ENCODE measurements at places on chromosomes 7 and 10.

DNA sequence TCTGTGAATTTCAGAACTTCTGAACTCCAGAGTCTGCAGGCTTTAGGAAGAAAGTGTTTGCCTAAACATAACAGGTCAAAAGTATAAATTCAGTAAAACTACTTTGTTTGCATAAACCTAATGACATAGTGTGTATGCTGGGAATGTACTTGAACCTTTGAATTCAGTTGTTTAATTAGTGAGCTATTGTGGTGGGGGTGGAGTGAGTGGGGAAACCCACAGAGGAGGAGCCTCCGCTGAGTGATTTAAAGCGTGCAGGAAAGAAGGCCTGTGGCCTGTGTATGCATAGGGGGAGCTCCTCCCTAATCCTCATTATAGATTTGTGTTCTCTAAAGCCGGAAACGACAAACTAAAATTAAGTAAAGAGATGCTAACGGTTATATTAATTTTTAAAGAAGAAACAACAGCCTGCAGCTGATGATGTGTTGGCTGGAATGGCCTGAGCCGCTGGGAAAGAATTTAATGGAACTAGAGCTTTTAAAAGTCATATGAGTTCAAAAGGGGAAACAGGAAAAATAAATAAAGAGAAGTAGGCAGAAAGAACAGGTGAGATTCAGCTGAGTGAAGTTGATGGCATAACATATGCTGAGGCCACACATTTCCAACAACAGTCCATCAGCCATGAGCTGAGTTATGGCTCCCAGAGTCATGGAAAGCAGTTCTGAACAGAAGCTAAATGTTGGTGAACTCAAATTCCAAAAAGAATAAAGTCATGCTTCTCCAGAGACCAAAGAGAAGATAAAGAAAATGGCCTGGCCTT, 595.0 kb downstream of the GRM8 start:
- no peak for DNase-seq

DNA sequence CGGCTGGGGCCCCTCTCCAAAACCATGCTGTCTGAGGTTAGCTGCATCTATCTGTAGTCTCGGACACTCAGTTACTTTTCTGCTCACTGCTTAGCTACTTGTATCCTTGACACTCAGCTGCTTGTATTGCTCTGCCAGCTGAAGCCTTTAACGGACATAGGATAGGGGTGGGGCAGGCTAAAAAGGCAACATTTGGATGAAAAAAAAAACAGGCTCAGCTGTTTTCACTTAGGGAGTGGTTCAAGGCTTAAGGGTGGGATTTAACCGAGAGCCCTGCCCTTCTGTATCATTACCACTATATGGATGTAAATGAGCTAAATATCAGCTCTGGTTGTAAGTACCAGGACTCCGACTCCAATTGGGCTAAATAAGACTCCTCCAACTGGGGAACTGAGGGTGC, 28.6 kb downstream of the LSMEM1 start:
- no peak for DNase-seq

- no peak for DNase-seq
Observed at GRCh38 chr7:2575046-2575732, 16.4 kb downstream of the IQCE start.

GRCh38 chr10:76732306-76732705, 905.3 kb downstream of the KCNMA1 start:
- DNase-seq: no peak

DNA sequence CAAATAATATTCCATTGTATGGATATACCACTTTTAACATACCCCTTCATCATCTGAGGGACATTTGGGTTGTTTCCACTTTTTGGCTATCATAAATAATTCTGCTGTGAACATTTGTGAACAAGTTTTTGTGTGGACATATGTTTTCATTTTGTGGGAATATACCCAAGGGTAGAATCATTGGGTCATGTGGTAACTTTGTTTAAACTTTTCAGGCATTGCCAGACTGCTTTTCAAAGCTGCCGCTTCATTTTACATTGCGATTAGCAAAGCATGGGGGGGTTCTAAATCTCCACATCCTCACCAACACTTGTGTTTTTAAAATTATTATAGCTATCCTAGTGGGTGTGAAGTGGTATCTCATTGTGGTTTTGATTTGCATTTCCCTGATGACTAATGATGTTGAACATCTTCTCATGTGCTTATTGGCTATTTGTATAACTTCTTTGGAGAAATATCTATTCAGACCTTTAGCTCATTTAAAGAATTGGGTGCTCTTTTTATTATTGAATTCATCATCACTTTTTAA, 8.4 kb upstream of the HHEX start:
- DNase-seq: no peak

GRCh38 chr10:13037832-13038231, 36.3 kb upstream of the CCDC3 start:
- DNase-seq: no peak

GRCh38 chr10:21981118-21981517, 22.4 kb downstream of the DNAJC1 start:
- DNase-seq: no peak

DNA sequence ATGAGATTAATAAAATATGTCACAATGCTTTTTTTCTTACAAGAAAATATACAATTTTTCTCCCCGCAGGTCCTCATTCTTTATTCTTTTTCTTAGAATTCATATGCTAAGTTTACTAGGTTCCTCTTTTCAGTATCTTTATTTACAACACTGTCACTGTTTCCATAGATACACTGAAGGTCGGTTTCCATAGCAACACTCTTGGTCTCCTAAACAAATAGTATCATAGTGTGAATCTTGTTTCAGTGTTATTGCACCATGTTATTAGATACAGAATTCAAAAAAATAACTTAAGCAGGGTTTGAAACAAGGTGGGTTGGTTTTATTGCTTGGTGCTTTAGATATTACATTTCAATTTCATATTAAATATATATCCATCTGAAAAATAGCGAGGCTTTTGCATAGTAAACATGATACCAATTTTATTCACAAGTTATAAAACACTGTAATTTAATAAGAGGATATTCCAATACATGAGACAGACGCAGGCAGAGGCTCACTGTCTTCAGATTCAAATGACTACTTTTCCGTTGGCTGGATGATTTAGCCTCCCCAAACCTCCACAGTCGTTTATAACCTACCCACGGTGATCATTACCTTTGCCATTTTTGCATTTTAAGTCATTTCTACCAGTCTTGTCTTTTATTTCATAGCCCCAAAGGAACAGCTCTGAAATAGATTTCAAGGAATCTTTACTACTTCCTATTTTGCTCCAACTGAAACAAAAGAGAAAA, 88.9 kb upstream of the KLF6 start:
- DNase-seq: no peak

GRCh38 chr10:46077731-46078413, 31.8 kb upstream of the MSMB start:
- no peak for DNase-seq

DNA sequence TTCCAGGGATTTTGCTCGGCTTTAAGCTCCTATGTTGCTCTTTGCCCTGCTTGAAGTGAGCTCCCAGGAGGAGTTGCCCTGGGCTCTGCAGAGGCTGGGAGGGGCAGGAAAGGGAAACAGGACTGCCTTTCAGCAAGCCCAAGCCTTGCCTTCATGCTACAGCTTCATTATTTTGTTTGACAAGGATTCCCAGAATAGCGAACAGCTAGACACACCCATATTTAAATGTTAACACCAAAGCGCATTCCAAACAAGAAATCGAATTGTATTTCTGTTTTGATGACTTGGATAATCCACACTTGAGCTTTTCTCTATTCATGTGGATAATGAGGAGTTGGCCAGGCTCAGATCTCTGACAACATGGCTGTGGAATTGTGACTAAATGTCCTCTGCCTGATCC, 6.3 kb downstream of the KIAA1217 start:
- DNase-seq: no peak

- no peak for DNase-seq
Observed at GRCh38 chr10:108003061-108003460, 838.6 kb upstream of the SORCS1 start.

- no peak for DNase-seq
Observed at GRCh38 chr7:81533426-81533825, 236.4 kb downstream of the HGF start.

- DNase-seq: no peak
Observed at GRCh38 chr10:35896001-35896400, 253.9 kb upstream of the FZD8 start.

DNA sequence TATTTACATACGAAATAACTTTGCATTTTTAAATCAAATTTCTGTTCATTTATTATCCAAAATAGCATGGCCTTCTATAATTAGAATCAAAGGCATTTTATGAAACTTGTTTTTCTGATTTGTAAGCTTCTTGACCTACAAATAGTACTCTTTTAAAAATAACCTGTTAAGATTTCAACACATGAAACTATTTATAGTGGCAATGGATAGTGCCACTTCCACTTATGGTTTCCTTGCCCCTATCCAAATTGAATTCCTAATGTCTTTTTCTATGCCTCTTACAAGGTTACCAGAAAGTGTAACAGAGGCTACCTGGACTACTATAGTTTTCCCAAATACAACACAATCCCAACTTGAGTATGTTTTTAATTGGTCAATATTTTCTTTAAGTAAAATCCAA, 263.5 kb downstream of the SEMA3D start:
- no peak for DNase-seq

DNA sequence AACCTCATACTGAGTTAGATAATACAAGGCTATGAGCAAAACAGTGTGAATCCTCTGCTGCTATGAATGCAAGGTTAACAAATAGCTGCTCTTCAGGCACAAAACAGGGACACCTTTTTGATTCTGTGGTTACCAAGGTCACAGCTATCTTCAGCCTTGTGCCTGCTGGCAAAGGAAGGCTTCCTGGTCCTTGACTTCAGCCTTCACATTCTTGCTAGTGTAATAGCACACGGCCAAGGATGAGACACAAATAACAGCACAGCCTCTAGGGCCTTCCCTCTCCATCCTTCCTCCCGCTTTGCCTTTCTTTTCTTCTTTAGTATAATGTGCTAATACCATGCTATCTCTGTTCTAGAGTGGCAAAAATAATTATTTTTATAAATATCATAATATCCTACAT, 130.6 kb upstream of the CAV2 start:
- no peak for DNase-seq

GRCh38 chr7:139709485-139709884, 68.3 kb downstream of the HIPK2 start:
- DNase-seq: no peak

DNA sequence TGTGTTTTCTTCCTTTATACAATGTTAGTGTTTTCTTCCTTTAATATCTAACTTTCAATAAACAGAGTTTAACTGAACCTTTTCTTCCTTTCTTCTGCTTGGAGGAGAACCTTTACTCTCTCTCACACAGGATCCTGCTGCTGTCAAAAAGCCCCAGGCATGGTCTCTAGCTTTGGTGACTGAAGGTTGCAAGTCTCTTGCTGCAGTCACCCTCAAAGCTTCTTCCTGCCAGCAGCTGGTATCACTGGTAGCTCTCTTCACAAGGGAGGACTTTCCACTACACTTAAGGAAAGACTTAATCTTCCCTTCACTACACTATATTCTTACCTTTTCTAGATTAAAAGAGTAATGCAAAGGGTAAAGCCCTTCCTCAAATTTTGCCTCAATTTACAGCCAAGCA, 153.4 kb downstream of the SGMS1 start:
- no peak for DNase-seq

- DNase-seq: no peak
Observed at GRCh38 chr10:124041675-124042445, 51.5 kb downstream of the CHST15 start.

DNA sequence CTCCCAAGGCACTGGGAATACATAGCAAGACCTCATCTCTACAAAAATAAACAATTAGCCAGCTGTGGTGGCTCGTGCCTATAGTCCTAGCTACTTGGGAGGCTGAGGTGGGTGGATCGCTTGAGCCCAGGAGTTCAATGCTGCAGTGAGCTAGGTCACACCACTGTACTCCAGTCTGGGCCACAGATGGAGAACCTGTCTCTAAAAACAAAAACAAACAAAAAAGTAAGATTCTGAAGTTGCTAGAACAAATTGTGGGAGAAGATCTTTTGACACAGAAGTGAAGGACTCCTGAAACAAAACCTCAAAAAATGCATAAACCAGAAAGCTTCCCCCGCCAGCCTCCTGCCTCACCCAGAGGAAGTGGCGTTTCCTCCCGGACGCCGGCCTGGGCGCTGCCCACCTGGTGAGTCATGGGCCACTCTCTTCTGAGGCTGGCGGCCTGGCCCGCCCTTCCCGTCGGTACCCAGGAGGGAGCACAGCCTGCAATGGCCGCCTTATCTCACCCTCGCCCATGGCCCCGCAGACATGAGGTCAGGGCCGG, 25.4 kb upstream of the ELN start:
- no peak for DNase-seq

DNA sequence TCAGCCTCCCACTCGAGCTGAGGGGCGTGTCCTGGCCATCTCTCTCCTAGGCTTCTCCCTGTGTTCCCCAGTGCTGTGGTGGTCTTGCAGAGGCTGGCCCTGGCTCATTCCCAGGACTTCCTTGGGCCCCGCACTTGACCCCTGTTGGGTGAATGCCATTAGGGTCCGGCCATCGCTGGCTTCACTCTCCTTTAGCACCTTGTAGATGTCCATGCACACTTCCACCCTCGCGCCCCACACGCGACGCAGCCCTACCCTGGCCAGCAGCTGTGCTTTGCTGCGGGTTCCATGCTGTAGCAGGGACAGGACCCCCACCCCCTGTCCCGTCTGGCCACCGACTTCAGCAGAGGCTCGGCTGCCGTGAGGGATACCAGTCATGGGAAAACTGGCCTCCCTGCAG, 46.3 kb downstream of the PITRM1 start:
- DNase-seq: no peak

DNA sequence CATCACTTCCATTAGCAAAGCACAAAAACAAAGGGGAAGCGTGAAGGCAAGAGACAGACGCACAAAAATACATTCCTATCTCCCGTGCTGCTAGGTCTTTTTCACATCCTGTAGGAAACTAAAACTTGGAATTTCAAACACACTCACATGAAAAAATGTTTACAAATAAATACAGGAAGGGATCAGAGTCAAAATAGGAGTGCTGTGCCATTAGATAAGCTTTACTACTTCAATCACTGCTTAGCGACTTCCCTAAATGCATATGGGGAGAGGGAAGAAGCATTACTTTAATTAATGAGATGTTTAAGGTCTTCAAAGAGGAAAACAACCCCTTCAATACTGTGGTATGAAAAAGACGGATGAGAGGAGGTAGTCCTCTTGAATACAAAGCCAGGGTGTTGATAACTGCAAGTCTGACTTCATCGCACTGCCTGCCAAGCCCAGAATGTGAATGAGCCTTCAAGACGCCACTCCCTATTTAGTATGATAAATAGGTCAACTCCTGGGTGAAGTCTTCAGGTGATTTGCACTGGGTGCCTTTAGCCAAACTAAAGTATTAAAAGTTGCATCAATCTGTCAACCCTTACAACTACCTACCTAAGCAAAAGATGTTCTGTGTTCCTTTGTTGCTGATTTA, 13.9 kb downstream of the PARD3 start:
- no peak for DNase-seq

DNA sequence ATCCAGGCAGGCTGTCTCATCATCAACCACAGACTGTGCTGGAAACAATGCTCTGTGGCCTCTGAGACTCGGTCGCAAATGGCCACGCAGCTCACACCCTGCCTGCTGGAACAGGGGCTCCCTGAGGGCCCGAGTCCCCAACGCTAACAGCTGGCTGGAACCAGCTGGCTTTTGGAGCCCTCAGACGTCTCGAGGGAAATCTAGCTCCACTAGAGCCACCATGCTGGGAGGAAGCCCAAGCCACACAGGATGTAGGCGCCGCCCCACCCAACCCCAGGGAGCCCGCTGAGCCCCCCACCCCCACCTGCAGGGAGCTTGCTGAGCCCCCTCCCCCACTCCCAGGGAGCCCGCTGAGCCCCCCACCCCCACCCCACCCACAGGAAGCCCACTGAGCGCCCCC, 21.4 kb upstream of the PDGFA start:
- DNase-seq: no peak

- DNase-seq: no peak
Observed at GRCh38 chr7:24885305-24885704, 94.7 kb downstream of the OSBPL3 start.
